Cerebellar cortex (tissue), 1 donor: ENCODE measurements at places on chromosomes 1 and 21.

GRCh38 chr1:37752583-37753471, 12.1 kb downstream of the EPHA10 start:
- DNase-seq, result peak; percentile 5

DNA sequence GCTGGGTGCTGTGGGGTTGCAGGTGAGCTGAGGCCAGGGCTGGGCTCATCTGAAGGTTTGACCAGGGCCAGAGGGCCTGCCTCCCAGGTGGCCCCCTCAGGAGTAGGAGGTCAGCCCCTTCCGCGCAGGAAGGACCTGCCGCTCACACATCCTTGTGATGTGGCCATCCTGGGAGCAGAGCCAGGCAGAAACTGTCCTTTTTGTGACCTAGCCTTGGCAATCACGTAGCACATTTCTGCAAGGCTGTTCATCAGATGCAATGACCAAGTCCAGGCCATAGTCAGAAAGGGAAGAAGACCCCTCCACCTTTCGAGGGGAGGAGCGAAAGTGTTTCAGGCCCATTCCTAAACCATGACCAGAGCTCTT, 55.5 kb upstream of the TRAPPC10 start:
- no peak for DNase-seq

DNA sequence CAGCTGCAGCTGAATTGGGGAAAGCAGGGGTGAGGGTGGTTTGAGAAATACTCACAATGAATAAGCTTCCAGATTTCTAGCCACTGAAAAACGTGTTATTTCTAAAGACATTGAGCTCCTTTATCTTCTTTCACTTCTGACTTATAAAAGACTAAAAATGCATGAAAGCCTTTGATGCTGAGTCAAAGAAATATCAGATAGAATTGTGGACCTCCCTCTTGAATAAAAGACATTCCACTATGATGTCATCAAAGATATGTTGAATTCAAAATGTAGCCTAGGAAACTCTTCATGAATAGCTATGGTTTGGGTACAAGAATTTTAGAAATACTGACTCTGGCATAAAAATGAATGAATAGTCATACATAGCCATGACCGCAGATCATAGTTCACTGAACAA, 44.7 kb upstream of the COL24A1 start:
- DNase-seq, result no peak

- peak; percentile 92 for DNase-seq
Measured at GRCh38 chr21:33162436-33162951, 67.2 kb upstream of the IFNAR2 start.

DNA sequence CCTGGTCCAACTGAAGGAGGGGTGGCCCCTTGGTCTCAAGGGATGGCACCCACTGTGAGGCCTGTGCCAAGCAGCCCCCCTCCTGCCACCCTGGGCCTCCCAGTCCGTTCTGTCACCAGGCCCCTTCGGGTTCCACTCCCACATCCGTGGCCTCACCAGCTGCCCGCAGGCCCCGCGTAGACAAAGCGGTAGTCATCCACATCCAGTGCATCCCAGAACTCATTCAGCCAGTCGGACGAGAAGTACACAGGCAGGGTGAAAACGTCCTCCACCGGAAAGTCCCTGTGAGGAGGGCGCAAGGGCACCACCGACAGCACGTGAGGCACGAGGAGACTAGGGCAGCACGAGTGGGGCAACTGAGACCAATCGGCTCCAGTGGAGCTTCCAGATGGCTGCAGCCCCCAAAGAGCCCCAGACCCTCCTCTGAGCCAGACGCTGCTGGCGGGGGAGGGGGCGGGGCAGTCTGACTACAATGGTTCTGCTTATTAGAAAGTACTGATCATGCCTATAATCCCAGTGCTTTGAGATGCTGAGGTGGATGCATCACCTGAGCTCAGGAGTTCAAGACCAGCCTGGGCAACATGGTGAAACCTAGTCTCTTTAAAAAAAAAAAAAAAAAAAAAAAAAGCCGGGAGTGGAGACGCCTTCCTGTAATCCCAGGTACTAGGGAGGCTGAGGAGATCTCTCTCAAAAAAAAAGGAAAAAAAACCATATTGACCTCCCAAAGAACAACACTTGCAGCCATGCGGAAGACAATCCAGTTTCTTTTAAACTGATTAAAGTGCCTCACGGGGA, 1.2 kb downstream of the JMJD4 start:
- DNase-seq, result no peak
